A549 treated with AZD2906 at 1 μM for 4 hours (cell line): ENCODE measurements at places on chromosomes 1 and 21. TPM values are rescaled to one million over a fixed set of nuclear protein-coding genes. Genes with fewer than 3 reads are reported as not detected.

OR2L2 gene
- total RNA-seq, result not detected in 5 replicates

OR2M2 gene
- not detected in 5 replicates for total RNA-seq

GCSAML gene
- not detected in 5 replicates for total RNA-seq

ADORA1 gene
- total RNA-seq, result 0.51 to 0.61 TPM (median 0.56 TPM) in 5 replicates

BEND5 gene
- not detected in 5 replicates for total RNA-seq
